Body of pancreas (tissue), 4 donors: ENCODE measurements at places on chromosomes 16 and 17.

DNA sequence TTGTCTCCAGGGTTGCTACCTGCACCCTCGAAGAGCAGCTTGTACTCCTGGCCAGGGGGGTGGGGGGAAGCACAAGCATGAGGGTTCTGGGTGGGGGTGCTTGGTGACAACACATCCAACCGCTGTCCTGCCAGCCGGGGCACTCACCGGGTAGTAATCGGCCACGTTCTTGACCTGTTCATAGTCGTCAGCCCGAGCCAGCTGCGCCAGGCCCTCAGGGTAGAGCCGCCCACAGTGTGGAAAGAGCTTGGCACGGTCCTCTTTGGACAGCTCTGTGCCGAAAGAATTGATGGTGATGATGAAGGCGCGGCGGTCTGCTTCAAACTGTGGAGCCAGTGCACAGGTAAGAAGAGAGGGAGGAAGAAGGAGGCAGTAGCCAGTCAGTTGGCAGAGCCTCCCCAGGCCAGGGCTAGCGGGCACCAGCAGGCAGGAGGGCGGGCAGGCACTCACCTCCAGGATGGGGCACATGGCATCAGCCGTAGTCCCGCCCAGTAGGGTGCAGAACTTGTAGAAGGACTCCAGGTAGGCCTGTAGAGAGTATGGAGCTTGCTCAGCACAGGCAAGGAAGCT, 8.0 kb downstream of the HSD11B2 start:
- no peak for DNase-seq

DNA sequence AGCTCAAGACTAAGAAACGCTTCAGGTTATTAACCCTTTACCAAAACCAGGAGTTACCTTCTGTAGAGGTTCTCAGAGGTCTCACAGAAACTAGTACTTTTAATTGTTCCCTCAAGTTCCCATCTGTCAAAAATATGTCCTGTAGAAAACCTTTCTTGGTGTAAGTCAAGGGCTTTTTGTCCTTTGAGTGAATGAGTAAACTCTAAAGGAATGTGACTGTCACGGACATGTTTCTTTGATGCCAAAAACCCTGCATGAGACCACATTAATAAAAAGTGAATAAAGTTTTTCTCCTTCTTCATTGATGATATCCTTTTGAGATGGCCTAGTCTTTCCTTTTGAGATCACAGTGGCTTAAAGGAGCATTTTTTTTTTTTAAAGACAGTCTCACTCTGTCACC, 102.9 kb downstream of the NLK start:
- DNase-seq = no peak

DNA sequence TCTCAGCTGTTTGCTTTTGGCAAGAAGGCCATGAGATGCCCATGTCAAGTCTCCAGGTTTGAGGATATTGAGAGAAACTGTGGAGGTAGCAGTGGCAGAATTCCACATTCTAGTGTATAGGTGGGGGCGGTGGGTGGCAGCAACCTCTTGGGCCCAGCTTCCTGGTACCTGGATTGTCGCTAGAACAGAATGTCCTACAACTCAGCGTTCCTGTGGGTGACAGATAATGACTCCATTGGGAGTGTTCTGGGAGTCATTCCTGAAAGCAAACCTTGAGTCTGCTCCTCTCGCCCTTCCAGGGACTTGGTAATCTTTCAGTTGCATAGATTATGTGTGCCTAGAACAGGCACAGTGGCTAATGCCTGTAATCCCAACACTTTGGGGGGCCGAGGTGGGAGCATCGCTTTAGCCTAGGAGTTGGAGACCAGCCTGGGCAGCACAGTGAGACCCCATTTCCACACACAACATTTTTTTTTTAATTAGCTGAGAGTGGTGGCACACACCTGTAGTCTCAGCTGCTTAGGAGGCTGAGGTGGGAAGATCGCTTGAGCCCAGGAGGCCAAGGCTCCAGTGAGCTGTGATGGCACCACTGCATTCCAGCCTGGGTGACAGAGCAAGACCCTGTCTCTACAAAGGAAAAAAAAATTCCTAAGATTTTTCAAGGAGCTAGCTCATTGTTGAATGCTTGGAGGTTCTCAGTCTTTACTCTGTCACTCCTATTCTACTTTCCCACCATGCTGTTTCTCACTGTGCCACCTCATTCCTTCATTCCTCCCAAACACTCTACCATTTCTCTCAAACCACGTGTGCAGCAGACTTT, 37.9 kb upstream of the METTL16 start:
- no peak for DNase-seq

GRCh38 chr16:14351647-14352046, 278.4 kb downstream of the PARN start:
- no peak for DNase-seq

- DNase-seq = no peak
These were observed 168.6 kb downstream of the FTO start for GRCh38 chr16:53872248-53873221.

DNA sequence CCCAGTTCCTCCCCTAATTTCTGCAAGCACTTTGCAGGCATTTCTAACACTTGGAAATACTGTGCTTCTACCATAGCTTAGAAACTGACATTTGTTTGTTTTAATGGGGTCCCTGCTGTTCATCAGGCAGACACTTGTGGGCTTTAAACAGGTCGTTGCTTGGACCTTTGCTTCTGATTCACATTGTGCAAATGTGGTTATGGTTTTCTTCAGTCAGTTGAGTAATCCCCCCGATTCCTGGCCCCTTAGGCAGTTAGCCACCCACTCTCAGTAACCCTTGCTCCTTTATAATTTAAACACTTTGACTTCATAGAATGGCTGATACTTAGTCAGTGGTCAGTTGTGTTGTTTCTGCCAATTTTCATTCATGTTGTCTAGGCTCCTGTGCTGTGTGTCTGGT, 39.4 kb downstream of the SLC47A1 start:
- DNase-seq = no peak

DNA sequence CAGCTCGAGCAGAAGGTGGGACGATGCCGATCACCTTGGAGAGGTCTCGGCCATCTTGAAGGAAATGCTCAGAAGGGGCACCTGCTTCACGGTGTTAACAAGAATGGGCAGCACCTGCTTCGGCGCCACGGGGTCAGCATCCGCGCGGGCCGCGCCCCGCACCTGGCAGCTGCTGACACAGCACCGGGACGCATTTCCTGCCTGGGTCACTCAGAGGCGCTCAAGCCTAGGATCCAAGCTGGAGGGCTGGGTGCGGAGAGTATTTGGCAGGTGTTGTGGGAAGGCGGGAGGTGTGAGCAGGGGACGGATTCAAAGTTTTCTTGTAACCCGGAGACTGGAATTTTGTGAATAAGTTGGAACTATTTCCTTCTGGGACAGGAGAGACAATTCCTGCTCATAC, 39.3 kb upstream of the AKTIP start:
- no peak for DNase-seq

- DNase-seq = no peak
These were observed 5.0 kb downstream of the EVPLL start for GRCh38 chr17:18382441-18383078.

DNA sequence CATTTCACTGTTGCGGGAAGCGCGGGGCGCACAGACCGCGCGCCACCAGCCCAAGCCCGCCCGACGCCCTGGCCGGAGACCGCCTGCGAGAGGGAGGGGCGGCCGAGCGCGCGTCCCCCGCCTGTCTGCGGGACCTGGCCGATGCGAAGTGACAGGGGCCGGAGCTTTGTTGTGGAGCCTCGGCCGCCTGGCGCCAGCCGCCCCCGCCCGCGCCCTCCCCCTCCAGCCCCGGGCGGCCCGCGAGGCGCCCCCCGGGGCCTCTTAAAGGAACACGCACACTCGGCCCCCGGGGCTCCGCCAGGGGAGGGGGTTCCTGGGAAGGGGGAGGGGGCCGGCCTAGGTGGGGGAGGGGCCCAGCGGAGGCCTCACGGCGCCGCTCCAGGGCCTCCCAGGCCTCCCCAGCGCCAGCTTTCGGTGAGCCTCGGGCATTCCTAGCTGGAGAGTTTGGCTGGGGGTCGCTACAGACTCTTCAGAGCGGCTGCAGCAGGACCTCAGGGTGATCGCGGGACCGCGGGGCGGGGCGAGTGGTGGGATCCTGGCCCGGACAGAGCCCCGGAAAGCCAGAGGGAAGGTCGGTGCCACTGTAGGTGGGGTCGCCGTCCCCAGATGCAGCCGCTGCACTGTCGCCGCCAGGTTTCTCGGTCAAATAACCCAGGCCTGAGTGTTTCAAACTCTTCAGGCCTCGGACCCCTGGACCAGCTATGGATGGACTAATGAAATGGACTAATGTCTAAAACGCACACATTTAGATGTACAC, 2.4 kb upstream of the TBX2 start:
- no peak for DNase-seq

GRCh38 chr16:23105309-23105708, 43.9 kb downstream of the USP31 start:
- no peak for DNase-seq

DNA sequence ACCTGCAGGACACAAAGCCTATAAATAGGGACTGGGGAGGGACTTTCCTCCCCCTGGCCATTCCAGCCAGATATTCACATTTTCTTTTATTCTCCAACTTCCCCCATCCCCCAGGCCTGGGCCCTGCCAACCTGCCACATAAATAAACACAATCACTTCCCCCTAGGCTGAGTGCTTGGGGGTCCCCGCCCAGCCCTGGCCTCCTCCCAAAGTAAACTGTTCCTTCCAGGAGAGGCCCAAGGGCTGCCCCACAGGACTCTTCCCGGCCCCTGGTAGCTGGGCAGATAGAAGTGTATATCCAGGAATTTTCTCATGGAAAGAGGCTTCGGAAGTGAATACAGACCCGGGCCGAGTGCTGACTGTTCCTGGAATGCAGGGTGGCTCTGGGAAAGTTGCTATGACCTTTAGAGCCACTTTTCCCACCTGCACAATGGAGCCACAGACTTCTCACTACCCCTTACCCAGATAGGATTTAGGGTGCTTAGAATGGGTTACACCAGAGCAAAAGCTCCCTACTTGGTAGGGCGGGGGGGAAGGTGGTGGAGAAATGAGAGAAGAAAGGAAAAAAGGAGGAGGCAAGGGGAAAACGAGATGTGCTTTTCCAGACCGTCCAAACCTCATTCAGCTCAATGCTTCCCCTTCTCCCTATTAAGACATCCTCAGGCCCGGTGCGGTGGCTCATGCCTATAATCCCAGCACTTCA, 8.5 kb downstream of the CSF3 start:
- no peak for DNase-seq

DNA sequence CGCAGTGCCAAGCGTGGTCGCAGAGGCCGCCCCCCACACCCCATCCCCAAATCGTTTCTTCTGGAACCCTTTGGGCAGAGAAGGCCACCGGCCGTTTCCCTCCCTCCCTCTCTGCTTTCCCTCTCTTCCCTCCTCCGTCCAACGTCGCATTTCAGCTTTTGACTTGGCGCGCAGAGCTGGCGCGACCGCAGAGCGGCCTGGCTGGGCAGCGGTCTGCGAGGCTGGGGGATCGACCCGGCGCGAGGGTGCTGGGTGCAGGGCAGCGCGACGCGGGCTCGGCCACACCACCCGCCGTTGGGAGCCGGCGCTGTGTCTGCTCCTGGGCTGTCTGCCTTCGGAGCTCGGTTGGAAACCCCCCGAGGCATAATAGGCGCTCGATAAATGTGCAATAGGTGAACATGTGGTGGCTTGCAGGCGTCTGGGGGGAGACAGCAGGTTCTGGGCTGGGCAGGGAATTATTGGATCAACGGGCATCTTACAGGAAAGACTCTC, 2.8 kb upstream of the NTN3 start:
- no peak for DNase-seq

DNA sequence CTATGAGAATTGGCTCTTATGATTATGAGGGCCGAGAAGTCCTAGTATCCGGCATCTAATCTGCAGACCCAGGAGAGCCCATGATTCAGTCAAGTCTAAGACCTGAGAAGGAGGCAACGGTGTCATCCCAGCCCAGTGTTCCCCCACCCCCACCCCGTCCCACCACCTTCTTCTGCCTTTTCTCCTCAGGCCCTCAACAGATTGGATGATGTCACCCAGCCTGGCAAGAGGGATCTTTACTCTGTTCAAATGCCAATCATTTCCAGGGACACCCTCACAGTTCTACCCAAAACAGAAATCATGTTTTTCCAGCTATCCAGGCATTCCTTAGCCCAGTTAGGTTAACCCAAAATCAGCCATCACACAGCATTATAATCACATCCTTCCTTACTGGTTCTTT, 10.0 kb upstream of the GAA start:
- no peak for DNase-seq

DNA sequence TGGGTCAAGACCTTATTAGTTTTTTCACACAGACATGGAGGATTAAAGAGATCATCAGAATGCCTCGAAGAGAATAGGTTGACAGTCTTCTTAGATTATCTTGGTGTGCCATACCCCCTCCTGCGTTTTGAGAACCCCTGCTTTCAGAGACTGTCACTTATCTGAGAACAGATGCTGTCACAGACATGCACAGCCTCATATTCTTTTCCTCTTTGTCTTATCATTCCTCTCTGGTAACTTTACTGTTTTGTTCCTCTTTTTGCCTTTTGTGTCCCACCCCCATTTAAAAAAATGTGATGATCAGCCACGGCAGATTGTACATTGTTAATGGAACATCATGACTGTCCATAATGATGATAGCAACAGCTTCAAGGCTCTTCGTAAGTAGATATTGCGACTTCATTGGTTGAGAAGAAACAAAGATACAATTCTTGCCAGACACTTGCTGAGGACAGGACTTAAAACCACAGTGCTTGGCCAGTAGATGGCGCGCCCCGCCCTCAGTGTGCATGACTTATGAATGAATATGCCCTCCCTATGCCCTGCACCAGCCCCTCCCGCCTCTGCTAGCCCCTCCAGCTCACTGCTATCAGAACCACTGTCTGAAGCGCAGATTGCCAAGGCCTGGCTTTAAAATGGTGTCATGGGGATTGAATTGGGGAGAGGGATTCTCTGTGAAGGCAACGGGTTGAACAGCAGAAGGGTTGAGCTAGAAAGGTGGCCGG, 2.6 kb upstream of the PITPNC1 start:
- peak; percentile 89 for DNase-seq

DNA sequence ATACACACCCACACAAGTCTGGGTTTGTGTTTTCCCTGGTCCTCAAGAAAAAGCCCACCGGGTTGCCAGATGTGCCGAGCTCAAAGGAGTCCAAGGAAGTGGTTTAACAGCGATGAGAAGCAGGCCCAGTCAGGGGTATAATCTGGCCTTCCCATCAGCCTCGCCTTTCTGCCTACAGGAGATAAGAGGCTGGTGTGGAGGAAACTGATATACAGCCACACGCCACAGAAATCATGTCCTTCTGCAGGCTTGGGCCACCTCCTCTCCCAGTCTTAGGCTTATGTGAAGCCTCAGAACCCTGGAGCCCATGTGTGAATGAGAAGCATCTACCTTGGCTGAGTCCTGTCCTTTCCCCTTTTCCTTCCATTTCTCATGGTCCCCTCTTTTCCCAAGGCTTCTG, 43.6 kb upstream of the MMP2 start:
- DNase-seq = no peak

- DNase-seq = no peak
These were observed 36.5 kb downstream of the CPNE2 start for GRCh38 chr16:57128771-57129389.

- DNase-seq = no peak
These were observed 8.7 kb downstream of the PPL start for GRCh38 chr16:4928227-4928626.

DNA sequence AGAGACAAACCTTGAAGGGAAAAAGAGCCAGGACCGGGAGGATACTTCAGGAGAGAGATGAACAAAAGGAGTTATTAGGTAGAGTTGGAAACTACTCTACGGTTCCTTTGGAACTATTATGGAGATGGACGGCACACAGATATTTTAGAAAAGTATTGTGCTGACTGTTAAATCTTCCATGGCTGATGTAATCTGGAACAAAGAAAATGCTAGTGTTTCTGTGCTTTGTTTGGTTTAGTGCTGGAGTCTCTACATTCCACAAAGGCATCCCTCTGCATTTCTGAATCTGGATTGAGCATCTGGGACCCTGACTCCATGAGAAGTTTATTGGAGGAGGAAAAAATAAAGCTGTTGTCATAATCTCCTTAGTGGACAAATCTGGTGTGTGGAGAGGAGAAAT, 57.2 kb downstream of the RPGRIP1L start:
- DNase-seq = no peak

- DNase-seq = no peak
These were observed 126.2 kb downstream of the MRM1 start for GRCh38 chr17:36727577-36727976.
